GM10248 (cell line): ENCODE measurements at places on chromosomes 4 and X.

DNA sequence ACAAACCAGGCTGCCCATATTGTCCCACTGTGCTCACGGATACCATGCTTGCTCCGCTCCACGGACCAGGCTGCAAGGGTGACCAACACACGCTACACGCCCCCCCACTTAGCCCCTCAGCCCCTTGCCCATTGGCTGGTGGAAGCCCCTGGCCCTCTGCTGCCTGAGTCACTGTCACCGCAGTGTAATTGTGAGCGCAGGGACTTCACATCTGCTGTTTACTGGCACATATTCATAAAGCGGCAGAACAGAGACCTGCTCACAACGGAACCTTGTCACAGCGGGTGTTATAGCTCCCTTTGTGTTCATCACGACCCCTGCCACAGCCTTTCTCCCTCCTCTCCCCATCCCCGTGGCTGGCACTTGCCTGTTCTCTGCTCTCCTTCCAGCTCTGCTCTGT is 83.7 kb downstream of the PSAPL1 start:
- no peak for DNase-seq

DNA sequence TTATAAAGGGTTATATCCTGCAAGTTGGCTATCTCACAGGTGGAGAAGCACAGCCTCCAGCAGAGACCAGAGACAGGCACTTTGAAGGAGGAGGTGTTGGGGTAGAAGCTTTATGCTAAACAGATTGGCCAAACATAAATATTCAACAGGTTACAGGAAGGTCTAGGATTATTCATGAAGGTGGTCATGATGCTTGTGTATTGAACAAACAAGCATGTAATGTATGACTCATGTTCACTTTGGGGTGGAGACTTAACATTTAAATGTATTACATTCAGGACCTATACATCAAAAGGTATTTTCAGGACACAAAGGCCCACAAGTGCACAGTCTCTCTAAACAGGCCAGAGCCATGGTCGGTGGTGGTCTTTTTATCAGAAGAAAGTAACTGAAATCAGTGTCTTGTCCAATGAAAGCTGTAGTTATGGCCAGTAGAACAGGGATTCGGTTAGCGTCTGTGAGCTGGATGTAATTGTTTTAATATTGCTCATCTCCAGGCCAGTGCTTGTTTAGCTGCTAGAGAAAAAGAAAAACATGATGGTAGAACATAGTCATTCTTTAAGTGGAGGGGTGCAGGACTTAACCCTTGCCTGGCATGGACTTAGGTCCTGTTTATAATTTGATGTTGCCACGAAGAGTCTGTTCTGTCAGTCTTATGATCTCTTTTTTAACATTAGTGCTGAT is 555.2 kb upstream of the PCDH10 start:
- no peak for DNase-seq

DNA sequence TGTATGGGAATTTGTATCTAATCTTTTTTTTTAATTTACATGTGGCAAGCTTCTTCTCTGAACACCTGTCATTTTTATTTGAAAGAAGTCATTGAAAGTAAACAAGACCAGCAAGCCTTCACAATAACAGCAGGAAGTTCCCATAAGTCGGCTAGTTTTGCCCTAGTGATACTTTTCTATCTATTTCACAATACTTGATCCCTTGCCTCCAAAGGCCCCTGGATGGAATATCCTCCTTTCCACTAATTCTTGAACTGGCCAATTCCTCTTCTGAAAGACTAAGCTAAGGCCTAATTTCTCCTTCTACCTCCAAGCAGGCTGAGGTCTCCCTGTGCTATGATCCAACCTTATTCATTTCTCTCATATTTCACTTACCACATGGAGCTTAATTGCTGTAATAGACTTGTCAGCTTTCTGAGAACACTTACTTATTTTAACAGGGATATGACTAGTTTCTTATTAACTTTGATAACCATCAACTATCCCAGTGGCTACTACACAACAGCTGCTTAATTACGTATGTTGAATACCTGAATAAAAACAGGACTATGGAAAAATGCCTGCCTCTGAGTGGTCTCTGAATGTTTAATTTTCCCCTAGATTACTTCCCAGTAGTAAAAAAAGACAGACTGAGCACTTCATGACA is 194.2 kb downstream of the MAD2L1 start:
- no peak for DNase-seq

GRCh38 chr4:109947457-109947856 is 34.8 kb downstream of the EGF start:
- no peak for DNase-seq

DNA sequence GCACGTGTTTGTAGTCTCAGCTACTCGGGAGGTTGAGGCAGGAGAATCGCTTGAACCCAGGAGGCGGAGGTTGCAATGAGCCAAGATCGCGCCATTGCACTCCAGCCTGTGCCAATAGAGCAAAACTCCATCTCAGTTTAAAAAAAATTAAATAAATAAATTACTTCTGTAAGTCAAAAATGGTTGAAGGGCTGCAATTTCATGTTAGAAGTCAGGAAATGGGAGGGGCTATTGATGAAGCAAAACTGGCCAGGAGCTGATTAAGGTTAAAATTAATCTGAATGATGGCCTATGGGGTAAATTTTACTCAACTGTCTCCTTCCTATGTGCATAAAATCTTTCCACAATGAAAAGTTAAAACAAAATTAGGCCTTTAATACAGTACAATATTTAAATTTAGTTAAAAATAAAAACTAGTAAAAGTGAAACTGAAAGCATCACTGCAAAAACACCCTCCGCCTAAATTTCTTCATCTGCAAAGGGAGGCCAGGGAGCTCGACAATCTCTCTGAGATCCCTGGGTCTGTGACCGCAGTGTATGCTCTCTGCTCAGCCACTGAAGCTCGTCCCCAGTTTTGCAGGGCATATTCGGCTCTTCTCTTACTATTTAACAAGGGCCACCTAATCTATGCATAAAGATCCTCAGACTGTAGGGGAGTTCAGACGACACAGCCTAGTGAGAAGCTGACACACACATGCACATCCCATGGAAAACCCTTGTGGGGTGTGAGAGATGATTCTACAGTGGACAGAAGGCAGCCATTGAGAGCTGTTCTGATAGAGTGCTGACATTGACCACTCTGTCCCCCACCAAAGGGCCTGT is 57.2 kb downstream of the IRF2 start:
- DNase-seq: peak; percentile 69

DNA sequence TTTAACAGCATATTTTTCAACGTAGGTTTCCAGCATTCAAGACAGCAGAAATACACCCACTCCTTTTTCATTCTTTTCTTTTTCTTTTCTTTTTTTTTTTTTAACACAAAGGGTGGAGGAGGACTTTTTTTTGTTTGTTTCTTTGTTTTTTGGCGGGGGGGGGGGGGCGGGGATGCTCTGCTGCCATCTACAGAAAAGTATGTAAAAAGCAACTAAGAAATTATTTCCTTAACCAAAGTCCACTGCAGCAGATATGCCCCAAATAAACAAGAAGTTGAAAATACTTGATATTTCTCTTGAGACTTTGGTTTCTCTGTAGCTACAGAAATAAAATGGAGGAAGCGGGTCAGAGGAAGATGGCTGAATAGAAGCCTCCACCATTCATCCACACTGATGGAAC is 63.2 kb upstream of the PBDC1 start:
- no peak for DNase-seq

- no peak for DNase-seq
Measured at GRCh38 chrX:48606091-48606490, 8.8 kb downstream of the WDR13 start.

DNA sequence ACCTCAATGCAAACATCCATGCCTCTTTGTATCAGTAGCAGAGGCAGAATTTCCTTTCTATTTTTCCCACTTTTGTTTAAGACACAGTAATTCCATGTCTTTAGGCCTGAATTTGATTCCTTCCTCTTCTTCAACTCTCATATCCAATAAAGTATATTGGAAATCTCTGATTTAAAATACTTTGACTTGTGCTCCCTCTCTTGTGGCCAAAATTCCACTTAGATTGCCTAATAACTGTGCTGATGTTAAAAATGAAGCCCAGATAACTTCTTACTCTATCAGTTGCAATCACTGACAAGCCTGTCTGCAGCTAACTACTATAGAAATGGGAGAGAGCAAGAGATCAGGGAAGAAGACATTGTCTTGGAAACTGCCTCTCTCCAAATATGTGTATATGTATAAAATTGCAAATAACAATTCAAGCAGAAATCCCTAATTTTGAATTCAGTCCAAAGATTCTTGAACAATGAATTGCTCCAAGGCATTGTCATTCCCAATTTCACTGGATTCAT is 163.5 kb upstream of the SPIN4 start:
- no peak for DNase-seq

DNA sequence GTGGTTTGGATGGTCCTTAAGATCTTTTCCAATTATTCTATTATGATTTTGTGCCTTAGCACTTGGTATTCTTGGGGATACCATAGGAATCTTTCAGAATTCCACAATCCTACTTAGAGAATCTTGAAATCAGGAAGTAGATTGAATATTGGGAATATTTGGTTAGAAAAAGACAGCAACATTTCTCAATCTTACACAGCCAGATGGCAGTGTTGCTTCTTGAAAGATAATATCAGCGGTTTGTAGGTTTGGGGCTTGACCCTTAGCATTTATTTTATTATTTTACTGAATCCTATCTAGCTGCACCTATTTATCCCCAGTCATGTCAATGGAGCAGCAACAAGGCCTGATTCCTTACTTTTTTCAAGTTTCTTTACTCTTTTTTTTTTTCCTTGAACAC is 28.6 kb downstream of the MAGEB1 start:
- DNase-seq: no peak

DNA sequence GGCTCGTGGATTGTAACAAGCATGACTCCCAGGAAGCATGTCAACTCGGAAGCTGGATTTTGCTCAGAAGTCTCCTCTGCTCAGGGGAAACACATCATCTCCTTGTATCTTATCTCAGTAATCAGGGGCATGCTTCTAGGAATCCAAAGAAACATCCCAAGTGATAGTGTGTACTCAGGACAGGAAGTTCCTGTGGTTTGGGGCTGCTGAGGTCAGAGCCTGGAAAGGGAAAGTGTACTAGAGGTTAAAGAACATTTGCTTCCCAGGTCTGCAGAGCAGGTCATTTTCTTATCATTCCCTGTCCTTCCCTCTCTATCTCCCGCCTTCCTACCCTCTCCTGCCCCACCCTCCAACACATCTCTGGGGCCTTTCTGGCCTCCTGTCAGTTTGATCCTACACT is 38.8 kb downstream of the SLC34A2 start:
- no peak for DNase-seq
